ENCODE measurements at places on chromosomes 6 and 20.

DNA sequence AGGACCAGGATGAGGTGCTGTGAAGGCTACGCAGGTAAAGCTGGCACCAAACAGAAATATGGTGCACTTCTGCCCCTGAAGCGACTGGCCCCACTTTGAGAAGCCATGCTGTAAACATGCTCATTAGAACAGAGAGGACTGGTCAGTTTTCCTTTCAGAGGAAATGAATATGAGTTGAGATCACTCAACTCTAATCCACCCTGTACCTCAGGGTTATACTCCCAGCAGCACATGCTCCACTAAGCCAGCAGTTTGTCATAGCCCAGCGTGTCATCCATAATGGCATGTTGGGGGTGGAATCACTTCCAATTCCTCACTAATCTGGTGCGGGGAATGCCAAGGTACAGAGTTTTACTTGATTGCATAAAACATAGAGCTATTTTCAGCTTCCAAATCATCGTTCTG is 98.1 kb downstream of the HIVEP2 start:
- DNase-seq = peak; percentile 44

DNA sequence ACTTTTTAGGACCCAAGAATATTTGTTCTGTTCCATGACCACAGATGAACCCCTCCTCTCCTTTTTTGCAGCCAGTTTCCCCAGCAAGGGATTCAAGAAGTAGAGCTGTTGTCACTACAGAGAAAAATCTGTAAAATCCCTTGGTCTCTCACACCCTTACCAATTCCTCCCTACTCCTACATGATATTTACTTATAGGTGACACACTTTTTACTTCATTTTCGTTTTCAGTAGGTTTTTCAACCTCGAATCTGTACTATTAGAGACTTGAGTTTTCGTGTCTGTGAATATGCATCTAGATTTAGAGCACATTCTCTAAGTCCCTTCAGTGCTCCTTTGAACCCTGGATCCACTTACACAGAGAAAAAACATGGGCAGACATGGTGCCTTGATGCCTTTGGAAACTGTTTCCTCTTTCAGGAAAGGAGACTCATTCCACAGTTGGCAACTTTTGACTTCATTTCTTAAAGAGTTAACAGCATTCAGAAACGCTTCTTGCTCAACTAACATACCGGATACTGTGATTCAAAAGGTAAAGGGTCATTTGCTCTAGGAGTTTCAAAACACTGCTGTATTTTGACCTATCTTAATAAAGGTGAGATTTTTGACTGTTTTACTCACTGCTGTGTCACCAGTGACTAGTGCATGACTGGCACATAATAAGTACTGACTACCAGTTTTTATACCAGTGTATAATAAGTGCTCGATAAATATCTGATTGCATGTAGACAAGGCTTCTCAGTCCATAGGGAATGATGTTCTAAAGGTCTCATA is 50.6 kb downstream of the LAMA4 start:
- peak; percentile 87 for DNase-seq

- DNase-seq = no peak
Measured at GRCh38 chr20:37598575-37599342, 71.1 kb upstream of the BLCAP start.

DNA sequence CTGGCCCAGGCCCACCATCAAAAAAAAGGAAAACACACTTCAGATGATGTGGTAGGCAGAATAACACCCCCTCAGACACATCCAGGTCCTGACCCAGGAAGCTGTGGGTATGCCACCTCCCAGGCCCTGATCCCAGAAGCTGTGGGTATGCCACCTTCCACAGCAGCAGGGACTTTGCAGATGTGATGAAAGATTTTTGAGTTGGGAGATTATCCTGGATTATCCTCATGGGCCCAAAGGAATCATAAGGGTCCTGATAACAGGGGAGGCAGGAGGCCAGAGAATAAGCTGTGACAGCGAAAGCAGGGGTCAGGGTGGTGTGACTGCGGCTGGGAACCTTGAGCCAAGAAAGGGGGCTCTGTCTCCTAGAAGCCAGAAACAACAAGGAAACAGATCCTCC is 55.0 kb downstream of the BMP7 start:
- DNase-seq = no peak

DNA sequence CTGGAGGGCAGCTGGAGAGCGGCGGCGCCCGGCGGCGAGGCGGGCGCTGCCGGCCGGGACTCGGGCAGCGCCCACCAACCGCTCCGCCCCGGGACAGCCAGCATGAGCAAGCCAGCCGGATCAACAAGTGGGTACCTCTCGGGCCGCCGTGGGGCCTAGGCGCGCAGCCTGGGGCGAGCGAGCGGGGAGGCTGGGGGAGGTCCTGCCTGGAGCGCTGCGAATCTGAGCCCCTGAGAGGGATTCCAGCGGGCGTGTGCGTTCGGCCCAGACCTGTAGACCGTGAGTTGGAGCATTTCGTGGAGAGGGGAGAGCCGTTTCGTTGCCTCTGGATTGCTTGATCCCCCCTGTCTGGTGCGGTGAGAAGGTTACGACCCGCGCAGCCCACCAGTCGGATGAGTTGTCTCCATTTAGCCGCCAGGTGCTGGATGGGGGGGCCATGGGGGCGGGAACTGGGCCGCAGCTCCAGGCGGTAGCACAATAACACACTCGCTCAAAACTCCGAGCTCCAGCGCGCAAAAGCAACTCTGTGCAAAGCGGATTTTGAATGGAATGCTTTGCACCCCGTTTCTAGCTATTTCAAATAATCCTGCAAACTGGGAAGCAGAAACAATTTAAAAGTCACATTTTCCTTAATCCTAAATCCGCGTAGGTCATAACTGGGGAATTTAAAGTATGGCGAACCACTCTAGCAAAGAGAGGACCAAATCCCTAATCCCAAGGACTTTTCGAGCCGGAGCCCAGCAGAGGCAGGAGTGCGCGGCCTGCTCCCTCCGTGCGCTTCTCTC is 1.0 kb downstream of the NR2E1 start:
- no peak for DNase-seq

Data from RWPE1 (cell line).